ENCODE measurements at places on chromosomes 2 and 18. TPM values are rescaled to one million over a fixed set of nuclear protein-coding genes. Genes with fewer than 3 reads are reported as not detected.
A peak's percentile ranks its signal among the peaks of the same experiment; 100 is the strongest.

DNA sequence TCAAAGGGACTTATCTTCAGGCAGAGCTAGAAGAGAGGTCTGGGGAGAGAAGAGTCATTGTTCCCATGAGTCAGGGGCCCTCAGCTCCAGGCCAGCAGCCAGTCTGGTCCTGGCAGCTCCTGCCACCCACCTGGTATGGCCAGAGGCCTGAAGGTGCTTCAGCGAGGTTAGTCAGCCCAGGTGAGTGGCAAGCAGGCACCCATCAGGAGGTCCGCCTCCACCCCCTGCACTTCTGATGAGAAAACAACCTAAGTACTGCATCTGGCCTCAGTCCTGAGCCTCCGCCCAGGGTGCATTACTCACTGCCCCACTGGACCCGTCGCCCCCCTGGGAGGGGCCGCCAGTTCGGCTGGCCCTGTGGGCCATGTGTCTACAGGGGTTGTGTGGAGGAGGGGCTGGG, 130.2 kb downstream of the INHBB start:
- no peak for DNase-seq

GRCh38 chr2:158505448-158505934, 48.7 kb downstream of the PKP4 start:
- DNase-seq: no peak

DNA sequence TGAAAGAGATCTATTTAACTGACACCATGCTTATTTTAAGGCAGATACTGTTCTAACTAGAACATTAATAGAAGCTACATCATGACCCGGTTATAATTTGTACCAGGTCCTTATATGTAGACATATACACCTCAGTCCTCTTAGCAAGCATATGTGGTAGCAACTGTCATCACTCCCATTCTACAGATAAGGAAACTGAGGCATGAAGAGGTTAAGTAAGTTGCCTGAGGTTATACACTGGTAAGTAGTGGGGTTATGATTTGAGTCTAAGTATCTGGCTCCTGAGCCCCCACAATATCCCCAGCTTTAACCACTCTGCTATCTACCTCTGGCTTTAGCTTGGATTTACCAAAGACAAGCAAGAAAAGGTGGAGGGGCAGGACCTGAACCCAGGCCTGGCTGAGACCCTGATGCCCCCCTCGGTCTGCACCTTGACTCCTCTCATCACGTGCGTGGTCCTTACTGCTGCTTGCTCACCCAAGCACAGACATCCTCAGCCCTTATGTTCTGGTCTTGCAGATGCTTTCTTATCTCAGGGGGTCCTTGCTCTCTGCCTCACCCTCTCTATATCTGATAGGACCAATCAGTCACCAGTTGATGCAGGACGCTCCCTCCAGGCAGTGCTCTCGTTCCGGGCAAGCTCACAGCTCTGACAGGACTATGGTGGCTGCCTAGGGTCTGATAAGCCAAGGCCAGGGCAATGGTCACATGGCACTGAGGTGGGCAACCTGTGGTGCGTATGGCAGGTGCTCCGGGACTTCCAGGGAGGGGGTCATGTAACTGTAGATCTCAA, 4.0 kb downstream of the DYSF start:
- DNase-seq: no peak

- no peak for DNase-seq
Measured at GRCh38 chr2:17270894-17271293, 247.3 kb downstream of the RAD51AP2 start.

GRCh38 chr2:127095367-127095641, 11.7 kb downstream of the BIN1 start:
- no peak for DNase-seq

DNA sequence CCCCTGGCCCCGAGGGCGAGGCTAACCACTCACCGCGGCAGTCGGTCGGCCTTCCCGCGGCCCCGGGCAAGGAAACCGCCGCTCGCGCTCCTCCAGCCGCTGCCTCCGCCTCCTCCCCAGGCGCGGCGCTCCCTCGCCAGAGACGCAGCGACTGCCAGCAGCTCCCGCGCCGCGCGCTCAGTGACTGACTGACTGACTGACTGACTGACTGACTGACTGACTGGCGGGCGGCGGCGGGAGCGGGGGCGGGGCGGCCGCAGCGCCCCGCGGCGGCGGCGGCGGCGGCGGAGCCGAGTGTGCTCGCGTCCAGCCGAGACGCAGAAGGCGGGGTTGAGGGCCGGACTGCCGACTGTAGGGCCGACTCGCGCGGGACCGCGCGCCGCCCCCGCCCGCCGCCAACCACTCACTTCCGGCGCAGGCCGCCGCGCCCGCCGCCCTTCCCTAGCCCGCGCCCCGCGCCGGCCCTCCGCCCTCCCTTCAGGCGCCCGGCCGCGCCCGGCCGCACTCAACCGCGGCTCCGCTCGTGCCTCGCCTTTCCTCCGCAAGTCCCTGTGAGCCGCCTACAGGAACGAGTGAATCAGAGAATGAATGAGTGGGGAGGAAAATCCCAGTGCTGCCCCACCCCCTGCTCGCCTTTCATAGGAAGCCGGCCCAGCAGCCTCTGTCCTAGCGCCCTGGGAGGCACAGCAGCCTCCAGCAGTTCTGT, at the start of gene RAPH1:
RAPH1 (minus strand) TSS at position 224 of the 706 bp plus-strand sequence. CDS start 39,948 bp downstream, outside the sequence.
- DNase-seq: peak; percentile 47

DNA sequence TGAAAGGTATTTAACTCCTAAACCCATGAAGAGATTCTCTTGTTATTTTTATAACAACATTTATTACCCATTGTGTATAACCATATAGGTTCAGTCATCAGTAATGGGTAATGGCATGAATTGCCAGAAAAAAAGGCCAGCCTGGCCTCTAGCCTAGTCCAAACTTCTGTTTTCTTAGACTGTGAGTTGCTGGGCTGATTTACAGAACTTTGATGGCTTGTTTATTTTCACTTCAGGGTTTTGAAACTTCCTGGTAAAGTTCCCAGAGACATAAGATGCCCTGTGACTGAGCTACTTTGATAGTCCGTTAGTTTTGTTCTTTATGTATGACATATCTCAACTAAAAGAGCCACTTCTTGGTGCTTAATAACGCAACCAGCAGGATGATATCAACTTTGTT, 164.8 kb downstream of the METTL4 start:
- no peak for DNase-seq

GRCh38 chr2:74915743-74916142, 42.7 kb upstream of the POLE4 start:
- no peak for DNase-seq

- no peak for DNase-seq
Measured at GRCh38 chr18:39959839-39960238, 1995.2 kb upstream of the PIK3C3 start.

DNA sequence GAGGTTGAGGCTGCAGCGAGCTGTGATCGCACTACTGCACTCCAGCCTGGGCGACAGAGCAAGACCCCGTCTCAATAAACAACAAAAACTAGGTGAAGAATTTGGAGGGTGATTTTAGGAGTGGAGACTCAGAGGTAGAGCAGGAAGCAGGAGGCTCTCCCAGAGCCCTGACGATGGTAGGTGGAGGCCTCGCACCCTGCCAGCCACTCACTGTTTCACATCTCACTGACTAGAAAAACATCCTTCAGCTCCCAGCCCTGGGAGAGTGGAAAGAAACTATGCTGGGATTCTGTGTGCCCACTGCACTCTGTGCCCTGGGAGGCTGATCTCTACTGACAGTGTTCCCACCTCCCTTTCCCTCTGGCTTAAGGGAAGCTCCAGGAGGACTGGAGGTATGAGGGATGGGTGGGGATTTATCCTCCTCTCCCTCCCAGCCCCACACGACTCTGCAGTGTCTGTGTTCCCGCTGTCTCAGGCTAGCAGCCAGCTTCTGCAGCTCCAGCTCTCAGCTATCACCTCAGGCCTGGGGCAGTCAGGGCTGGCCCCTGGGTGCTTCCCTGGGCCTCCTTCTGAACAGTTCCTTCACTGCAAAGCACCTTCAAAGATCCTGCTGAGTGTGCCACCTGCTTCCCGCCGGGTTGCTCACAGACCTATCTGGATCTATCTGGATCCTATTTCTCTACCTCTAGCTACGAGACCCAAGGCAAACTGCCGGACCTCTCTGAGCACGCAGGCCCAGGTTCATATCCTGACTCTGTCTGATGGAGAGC, 9.6 kb downstream of the CIB4 start:
- no peak for DNase-seq

- no peak for DNase-seq
Measured at GRCh38 chr2:6011921-6012320, 319.7 kb downstream of the SOX11 start.

- DNase-seq: no peak
Measured at GRCh38 chr18:65498605-65499004, 252.2 kb upstream of the CDH7 start.

The UGT1A8 gene
- total RNA-seq: not detected

The VWA3B gene
- not detected for total RNA-seq

The MYO3B gene
- not detected for total RNA-seq

The TLX2 gene
- total RNA-seq: 0.30 TPM

All from CD4-positive, alpha-beta T cell (primary cell).